ENCODE measurements at places on chromosomes 13 and 19.

- DNase-seq, result peak; percentile 51
Measured at GRCh38 chr19:49339301-49340068, 4.3 kb downstream of the CD37 start.

- DNase-seq, result no peak
Measured at GRCh38 chr19:1239420-1239795, 1.6 kb upstream of the CBARP start.

GRCh38 chr13:49071341-49071937 is 95.7 kb downstream of the FNDC3A start:
- DNase-seq, result no peak

- no peak for DNase-seq
Measured at GRCh38 chr19:36245210-36246005, 30.5 kb downstream of the ZNF146 start.

GRCh38 chr19:39937787-39938186 is 3.4 kb upstream of the FCGBP start:
- no peak for DNase-seq

GRCh38 chr19:51830274-51830673 is 35.3 kb downstream of the FPR3 start:
- DNase-seq, result no peak

- DNase-seq, result no peak
Measured at GRCh38 chr13:100529666-100530377, 58.8 kb downstream of the GGACT start.

- no peak for DNase-seq
Measured at GRCh38 chr19:12187625-12188024, 24.7 kb downstream of the ZNF136 start.

- DNase-seq, result no peak
Measured at GRCh38 chr19:7500811-7501450, 12.1 kb upstream of the PEX11G start.

DNA sequence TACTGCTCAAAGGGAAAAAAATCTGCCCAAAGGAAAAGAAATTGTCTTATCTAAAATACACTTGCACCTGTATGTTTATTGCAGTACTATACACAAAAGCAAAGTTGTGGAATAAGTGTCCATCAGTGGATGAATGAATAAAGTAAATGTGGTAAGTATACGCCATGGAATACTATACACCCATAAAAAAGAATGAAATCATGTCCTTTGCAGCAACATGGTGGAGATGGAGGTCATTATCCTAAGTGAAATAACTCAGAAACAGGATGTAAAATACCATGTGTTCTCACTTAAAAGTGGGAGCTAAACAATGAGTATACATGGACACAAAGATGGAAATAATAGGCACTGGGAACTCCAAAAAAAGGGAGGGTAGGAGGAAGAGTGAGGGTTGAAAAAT is 3.8 kb upstream of the MUC16 start:
- no peak for DNase-seq

- no peak for DNase-seq
Measured at GRCh38 chr19:37855098-37855497, 51.3 kb downstream of the WDR87 start.

DNA sequence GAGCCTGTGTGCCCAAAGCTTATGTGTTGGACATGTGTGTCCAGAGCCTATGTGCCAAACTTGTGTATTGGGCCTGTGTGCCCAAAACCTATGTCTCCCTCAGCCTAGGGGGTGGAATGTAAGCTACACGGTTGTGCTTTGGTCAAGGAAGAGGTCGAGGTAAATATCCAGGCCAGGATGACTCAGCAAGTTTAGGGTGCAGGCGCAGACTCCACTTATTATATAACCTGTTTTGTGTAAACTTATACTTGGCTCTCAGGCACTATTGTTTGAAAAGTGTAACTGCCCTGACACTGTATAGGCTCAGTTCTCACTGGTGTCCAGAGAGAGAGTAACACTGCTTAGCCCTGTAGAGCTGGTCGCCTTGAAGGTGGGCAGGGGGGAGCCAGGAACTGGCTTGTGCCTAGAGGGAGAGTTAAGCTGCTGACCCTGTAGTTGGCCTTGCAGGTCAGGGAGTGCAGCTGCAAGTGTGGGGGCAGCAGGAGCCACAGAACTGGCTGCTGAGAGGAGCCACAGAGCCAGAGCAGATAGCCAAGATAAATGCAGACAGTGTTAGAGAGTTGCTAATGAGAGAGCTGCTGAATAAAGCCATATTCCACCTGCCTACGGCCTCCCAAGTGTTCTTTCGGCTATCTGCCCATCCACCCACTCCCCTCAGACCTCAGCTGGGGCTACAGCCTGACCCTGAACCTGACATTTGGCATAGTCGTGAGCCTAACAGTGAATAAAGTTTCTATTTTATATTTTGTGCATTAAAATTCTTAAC is 517.2 kb upstream of the SLITRK1 start:
- DNase-seq, result no peak

DNA sequence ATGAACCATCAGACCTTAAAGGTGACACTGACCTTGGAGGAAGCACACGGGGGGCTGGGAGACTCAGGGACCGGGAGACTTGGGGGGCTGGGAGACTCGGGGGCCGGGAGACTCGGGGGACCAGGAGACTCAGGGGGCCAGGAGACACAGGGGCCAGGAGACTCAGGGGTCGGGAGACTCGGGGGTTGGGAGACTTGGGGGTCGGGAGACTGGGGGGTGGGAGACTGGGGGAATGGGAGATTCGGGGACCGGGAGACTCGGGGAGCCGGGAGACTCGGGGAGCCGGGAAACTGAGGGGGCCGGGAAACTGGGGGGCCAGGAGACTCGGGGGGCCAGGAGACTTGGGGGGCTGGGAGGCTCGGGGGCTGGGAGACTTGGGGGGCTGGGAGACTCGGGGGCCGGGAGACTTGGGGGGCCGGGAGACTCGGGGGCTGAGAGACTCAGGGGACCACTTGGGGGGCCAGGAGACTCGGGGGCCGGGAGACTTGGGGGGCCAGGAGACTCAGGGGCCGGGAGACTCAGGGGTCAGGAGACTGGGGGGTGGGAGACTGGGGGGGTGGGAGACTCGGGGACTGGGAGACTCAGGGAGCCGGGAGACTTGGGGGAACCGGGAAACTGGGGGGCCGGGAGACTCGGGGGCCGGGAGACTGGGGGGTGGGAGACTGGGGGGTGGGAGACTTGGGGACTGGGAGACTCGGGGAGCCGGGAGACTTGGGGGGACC is 62.9 kb downstream of the RASA3 start:
- no peak for DNase-seq

- no peak for DNase-seq
Measured at GRCh38 chr13:112818698-112819045, 128.8 kb downstream of the ATP11A start.

GRCh38 chr19:57675881-57676280 is 5.9 kb upstream of the ZNF551 start:
- DNase-seq, result no peak

DNA sequence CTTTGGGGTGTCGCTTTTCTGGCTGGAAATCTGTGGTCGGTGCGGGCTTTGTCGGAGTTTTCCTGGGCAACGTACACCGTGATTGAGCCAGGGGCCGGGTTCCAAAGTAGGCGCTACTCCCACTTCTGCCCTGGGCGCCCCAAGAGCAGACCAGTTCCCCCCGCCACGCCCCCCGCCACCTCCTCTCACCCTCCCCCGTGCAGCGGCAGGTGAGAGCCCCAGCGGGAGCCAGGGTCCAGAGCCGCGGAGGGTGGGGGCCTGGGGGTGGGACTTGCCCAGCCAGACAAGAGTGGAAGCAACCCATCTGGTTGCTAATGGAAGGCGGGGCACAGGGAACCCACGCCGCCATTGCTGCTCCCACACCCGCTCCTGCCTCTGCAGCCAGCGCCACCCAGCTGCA is 2195.9 kb downstream of the PCDH9 start:
- no peak for DNase-seq

DNA sequence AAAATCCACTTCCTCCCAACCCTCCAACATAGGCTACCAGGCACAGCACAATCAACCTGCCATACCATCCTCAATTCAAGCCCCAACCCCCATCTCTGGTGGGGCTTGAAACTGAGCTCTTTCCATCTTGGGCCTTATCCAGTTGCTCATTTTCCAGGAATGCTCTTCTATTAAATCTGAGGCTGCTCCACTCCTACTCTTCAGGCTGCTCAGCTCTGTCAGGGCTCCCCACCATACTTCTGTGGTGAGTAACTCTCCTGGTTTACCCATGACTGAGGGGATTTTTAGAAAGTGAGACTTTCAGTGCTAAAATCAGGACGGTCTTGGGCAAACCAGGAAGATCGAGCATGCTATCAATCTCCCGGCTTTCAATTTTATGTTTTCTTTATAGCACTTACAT is 512.8 kb downstream of the LMO7 start:
- no peak for DNase-seq

DNA sequence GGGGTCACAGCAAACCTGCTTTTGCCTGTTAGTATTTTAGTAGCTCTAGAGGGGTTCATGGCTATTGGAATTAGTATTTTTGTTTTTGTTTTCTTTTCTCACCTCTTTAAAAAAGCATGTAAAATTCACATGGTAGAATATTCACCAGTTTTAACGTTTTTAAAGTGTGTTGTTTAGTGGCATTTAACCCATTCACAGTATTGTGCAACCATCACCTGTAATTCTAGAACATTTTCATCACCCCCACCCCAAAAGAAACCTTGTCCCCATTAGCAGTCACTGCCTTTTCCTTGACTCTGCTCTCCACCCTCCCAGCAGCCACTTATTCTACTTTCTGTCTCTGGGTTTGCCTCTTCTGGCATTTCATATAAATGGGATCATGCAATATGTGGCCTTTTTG is 39.8 kb downstream of the GATAD2A start:
- DNase-seq, result no peak

DNA sequence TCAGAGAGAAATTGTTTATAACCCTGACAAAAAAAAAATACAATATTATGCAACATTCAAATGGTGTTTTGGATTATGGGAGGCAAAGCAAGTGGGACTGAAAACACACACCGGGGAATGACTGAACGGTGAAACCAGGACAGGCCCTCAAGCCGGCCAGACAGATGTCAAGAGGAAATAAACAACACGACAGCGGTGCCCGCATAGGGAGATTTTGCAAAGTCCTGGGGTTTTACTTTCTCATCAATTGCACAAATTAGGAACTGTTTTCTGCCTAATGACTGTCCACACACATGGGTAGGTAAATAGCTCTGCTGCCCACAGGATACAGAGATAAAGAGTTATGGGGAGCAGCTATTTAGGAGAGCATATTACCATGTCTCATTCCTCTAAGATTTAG is 134.5 kb downstream of the IRS2 start:
- DNase-seq, result no peak

GRCh38 chr13:28268800-28269223 is 130.5 kb downstream of the PAN3 start:
- no peak for DNase-seq

- DNase-seq, result no peak
Measured at GRCh38 chr13:87788363-87788762, 117.2 kb downstream of the SLITRK5 start.

DNA sequence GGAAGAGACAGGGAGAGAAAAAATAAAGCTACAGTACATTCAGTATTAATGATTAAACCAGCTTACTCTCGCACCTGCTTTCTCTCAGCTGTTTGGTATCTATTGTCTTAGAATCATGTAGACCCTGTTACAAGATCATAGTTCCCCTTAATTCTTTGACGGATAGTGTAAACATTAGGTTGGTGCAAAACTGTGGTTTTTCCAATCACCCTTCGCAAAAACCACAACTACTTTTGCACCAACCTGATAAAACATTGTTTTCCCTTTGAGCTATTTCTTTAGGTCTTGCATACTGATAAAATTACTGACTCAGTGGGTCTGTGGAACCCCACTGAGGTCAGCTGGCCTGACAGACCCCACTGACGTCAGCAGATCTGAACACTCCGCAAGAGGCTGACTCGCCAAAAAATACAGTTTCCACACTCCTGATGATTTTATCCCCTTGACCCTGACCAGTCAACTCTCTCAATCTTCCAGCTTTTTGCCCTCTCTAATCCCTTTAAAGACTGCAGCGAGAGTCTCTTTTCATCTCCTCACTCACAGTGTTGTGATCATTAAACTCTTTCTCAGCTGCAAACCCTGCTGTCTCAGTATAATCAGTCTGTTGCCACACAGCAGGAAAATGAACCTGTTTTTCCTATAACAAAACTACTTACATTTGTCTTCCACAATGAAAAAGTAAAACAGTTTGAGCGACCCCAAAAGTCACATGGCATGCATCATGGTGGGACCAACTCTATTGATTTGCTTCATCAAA is 123.9 kb downstream of the SLITRK6 start:
- DNase-seq, result no peak

DNA sequence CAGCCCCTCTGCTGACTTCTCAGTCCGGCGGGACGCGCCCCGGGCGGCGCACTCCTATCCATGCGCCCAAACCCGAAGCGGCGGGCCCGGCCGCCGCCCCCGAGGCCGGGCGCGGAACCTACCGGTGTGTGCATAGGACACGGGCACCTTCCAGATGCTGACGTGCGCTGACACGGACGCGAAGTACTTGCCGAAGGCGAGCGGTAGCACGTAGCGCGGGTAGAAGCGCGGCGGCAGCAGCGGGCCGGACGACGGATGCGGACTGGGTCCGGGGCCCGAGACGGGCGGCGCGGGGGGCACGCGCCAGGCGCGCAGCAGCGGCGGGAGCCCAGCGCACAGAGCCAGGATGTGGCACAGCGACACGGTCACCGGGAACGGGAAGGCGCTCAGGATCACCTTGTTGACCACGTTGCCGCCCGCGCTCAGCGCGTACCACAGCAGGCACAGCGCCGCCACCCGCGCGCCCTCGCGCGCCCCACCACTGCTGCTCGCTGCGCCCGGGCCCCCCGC is 338 bp downstream of the SLC35E1 start:
- no peak for DNase-seq

DNA sequence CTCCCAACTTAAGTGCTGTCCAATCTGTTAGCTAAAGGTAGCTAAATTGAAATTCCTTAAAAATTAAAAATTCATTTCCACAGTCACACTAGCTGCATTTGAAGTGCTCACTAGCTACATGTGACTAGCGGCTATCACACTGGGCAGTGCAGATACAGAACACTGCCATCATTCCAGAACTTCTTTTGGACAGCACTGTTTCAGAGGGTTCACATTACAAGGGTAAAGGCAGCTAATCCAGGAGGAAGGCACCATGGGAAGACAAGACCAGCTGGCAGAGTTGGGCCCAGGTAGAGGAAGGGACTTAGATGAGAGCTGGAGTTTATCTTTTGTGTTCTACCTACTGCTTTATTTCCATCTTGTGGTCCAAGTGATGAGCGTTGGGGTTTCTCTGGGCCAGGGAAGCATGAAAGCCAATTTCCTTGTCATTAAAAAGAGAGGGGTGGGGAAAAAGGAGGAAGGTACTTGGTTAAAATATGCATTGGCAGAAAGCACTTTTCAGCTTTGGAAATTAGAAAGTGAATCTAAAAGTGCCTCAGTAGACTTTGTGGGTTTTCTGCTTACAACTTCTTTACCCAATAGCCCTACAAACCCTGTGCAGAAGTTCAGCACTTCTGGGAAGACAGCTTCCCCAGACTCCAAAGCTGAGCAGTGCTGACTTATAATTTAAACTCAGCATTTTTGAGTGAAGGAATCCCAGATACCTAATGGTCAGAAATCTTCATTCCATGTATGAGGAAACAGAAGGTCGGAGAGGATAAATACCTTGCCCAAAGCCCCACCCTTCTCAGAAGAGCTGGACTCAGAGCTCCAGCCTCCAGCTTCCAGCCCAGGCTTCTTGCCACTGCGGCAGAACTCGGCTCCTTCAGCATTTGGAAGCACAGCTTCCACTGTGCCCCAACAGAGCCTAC is 49.5 kb downstream of the ATP7B start:
- no peak for DNase-seq

Measured in epithelial cell of prostate (primary cell).